ENCODE measurements at places on chromosomes 2 and 18. TPM values are rescaled to one million over a fixed set of nuclear protein-coding genes. Genes with fewer than 3 reads are reported as not detected.

SFTPB gene
- under 0.01 TPM for total RNA-seq

HEATR5B gene
- total RNA-seq: 24.1 TPM

VWA3B gene
- total RNA-seq: not detected

CABLES1 gene
- 2.7 TPM for total RNA-seq

KANSL1L gene
- 23.4 TPM for total RNA-seq

SKA1 gene
- total RNA-seq: 9.9 TPM

NEU4 gene
- total RNA-seq: not detected

PID1 gene
- total RNA-seq: 5.7 TPM

IGFBP2 gene
- 136 TPM for total RNA-seq

CENPO gene
- total RNA-seq: 30.5 TPM

MC2R gene
- total RNA-seq: not detected

DCC gene
- total RNA-seq: 5.1 TPM

PARD3B gene
- 13.7 TPM for total RNA-seq

KCNE4 gene
- total RNA-seq: 12.6 TPM

CEP192 gene
- 43.8 TPM for total RNA-seq

FAM117B gene
- total RNA-seq: 1.9 TPM

ARHGEF33 gene
- 1.5 TPM for total RNA-seq

RAB27B gene
- 22.2 TPM for total RNA-seq

ADAM23 gene
- total RNA-seq: 9.9 TPM

IL1RN gene
- not detected for total RNA-seq

HOXD9 gene
- total RNA-seq: 0.75 TPM

ID2 gene
- 94.4 TPM for total RNA-seq

ACKR3 gene
- not detected for total RNA-seq

RIT2 gene
- not detected for total RNA-seq

PIGN gene
- total RNA-seq: 62.9 TPM

NUP35 gene
- total RNA-seq: 23.1 TPM

CYP27A1 gene
- total RNA-seq: 25.1 TPM

ALPG gene
- not detected for total RNA-seq

GAREM1 gene
- 2.4 TPM for total RNA-seq

UGT1A3 gene
- not detected for total RNA-seq

CCDC178 gene
- 2.7 TPM for total RNA-seq

CD8B2 gene
- not detected for total RNA-seq

C1QL2 gene
- total RNA-seq: not detected

TUBB6 gene
- 487 TPM for total RNA-seq

PKDCC gene
- total RNA-seq: 55.4 TPM

PROM2 gene
- total RNA-seq: 0.25 TPM

HTR2B gene
- total RNA-seq: 19.3 TPM

EVA1A gene
- total RNA-seq: 35.9 TPM

NLRC4 gene
- total RNA-seq: not detected

SERPINB4 gene
- not detected for total RNA-seq

PCBP1 gene
- 32.2 TPM for total RNA-seq

ALK gene
- total RNA-seq: under 0.01 TPM

Data from uterine smooth muscle cell (primary cell).